ENCODE measurements at places on chromosomes 11 and 22. TPM values are rescaled to one million over a fixed set of nuclear protein-coding genes. Genes with fewer than 3 reads are reported as not detected.

Gene PRR5L
- 2.5 TPM for polyA plus RNA-seq

DNA sequence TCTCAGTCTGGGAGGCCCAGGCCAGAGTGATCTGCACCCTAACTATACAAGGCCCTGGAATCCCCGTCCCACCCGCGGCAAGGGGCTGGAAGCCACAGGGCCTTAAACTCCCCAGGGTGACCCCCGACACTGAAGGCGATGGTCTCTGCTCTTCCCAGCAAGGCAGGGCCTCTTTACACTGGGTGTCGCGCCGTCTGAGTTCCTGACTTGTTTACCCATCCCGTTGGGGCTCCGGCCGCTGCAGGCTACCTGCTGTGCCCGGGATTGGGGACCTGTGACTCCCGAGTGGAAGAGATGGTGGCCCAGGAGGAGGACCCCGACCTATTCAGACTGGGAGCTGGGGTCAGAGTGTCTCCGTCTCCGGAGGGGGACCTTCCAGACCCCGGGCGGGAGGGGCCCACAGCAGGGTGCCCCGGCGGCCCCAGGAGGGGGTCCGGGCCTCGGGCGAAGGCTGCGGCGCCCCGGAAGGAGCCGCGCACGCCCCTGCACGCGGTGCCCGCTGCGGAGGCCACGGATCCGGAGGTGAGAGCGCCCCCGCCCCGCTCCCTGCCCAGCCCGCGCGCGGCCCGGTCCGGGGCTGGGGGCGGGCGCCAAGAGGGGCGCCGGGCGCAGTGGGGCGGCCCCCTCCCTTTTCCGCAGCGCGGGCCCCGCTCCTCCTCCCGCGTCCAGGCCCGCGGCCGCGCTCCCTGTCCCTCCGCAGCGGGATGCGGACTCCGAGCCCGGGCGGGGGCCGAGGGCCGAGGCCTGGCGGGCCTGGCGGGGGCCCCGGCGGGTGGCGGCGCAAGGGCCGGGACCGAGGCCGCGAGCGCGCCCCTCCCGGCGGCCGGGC, 560 bp upstream of the MPPED1 start:
- DNase-seq: no peak

- no peak for DNase-seq
Observed at GRCh38 chr22:50343541-50343935, 411 bp downstream of the PPP6R2 start.

Gene SYT13
- 0.67 TPM for polyA plus RNA-seq

Gene SLCO2B1
- 7.2 TPM for polyA plus RNA-seq

DNA sequence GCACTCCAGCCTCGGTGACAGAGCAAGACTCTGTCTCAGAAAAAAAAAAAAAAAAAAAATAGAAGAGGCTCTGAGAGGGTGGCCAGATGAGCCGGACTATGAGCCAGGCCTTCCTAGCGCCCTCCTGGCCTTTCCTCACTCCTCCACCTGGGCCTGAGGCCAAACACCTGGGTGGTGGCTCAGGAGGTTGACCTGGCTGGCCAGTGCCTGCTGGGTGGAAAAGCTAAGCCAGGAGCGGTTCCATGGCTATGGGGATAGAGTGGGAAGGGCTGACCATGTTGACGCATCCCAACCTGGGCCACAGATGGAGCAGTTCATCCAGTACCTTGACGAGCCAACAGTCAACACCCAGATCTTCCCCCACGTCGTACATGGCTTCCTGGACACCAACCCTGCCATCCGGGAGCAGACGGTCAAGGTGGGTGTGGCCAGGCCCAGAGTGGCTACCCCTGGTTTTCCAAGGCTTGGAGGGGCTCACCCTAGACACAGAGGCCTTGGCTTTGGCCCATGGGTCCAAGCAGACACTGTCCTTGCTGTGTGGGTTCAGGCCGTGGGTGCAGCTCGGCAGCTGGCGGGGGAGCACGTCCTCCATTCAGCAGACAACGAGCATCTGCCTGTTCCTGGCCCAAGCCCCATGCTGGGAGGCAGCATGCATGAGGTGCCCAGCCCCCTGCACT, 7.6 kb downstream of the SCYL1 start:
- DNase-seq: no peak

Gene TSPAN32
- polyA plus RNA-seq: 2.3 TPM

- DNase-seq: no peak
Observed at GRCh38 chr11:76095891-76096290, 110.4 kb downstream of the WNT11 start.

Gene OR4C5
- polyA plus RNA-seq: not detected

GRCh38 chr11:112558691-112559090, 298.0 kb upstream of the PLET1 start:
- DNase-seq: no peak

GRCh38 chr11:30758518-30758917, 172.4 kb upstream of the MPPED2 start:
- no peak for DNase-seq

Gene SMTNL1
- not detected for polyA plus RNA-seq

- no peak for DNase-seq
Observed at GRCh38 chr11:112620621-112621394, 340.4 kb upstream of the NCAM1 start.

Gene TSGA10IP
- polyA plus RNA-seq: not detected

DNA sequence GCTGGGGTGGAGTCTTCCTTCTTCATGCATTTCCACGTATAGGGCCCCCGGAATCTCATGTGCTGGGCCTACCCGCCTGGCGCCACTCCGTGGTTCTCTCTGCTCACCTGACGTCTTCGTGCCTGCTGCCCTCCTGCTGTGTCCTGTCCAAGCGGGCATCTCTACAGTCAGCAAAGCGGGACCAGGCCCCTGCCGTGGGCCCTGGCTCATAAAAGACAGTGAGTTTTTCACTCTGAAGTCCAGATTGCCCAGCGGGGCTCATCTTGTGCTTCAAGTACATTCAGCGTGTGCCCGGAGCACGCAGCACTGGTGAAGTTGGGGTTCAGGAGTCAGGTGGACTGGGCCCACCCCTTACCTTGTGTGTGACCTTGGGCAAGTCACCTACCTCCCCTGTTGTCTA, 17.4 kb downstream of the C11orf24 start:
- no peak for DNase-seq

DNA sequence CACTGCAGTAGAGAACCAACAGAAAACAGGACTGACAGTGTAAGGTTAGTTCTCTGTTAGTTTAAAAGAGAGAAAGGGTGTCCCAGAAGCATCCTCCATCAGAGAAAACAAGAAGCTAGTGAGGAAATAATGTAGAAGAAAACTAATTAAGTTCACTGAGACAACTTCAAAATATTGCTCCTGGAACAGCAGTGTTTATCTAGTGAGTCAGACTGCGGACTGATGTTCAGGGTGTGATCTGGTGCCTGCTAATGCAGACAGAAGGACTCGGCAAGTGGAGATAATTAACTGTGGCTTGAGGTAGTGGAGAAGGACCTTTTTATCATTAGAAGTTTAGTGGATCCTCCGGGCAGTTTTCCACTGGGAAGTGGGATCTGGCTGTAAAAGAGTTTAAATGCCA, 55.4 kb downstream of the CDON start:
- DNase-seq: no peak

Gene ARHGAP8
- 0.22 TPM for polyA plus RNA-seq

Gene PAMR1
- 5.7 TPM for polyA plus RNA-seq

Gene TMPRSS5
- polyA plus RNA-seq: 0.36 TPM

Gene MUC2
- polyA plus RNA-seq: not detected

Gene MPZL3
- 1.7 TPM for polyA plus RNA-seq

DNA sequence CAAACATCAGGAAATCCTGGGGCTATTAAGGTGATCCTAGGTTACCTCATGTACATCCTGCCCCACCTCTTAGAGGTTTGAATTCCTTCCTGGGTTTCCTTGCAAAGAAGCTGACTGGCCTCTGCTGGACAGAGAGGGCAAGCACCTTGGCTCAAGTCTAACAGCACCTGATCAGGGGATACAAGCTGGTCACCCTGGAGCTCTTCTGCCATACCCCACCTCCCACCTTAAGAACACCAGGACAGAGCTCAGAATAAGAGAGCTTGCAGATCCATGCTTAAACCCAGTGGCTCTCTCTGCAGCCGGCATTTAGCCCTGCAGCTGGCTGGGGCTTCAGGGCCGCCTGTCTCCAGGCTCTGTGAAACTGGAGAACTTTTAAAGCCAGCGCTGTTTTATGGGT, 386.6 kb upstream of the NARS2 start:
- no peak for DNase-seq

Gene RASL10A
- 3.8 TPM for polyA plus RNA-seq

GRCh38 chr22:17106161-17106784, 14.9 kb downstream of the TMEM121B start:
- DNase-seq: no peak

Gene KRTAP5-1
- polyA plus RNA-seq: not detected

DNA sequence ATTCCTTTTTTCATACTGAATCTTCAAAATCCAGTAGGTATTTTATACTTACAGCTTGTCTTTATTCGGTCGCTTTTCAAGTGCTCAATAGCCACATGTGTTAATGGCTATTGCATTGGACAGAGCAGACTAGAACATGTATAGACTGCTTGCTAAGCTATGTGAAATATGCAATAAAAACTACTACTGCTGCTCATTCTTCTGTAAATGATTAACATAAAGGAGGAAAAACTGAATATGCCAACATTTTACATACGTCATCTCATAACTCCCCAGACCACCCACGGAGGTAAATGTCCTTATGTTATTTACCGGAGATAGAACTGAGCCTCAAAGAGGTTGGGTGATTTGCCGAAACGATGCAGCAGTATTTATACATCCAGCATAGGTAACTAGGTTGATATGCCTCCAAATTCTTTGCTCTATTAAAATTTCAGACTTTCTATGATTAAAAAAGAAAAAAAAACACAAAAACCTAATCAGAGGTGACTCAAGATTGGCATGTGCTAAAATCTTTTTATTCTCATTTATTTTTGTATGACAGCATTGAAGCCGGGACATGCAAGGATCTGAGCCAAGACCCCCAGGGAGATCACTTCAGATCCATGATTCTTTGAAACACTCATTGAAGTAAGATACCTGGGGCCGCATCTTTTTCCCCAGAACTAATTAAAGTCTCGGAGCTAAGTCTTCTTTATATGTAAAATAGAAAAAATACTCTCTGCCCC, 78.5 kb upstream of the OR5AK2 start:
- no peak for DNase-seq

DNA sequence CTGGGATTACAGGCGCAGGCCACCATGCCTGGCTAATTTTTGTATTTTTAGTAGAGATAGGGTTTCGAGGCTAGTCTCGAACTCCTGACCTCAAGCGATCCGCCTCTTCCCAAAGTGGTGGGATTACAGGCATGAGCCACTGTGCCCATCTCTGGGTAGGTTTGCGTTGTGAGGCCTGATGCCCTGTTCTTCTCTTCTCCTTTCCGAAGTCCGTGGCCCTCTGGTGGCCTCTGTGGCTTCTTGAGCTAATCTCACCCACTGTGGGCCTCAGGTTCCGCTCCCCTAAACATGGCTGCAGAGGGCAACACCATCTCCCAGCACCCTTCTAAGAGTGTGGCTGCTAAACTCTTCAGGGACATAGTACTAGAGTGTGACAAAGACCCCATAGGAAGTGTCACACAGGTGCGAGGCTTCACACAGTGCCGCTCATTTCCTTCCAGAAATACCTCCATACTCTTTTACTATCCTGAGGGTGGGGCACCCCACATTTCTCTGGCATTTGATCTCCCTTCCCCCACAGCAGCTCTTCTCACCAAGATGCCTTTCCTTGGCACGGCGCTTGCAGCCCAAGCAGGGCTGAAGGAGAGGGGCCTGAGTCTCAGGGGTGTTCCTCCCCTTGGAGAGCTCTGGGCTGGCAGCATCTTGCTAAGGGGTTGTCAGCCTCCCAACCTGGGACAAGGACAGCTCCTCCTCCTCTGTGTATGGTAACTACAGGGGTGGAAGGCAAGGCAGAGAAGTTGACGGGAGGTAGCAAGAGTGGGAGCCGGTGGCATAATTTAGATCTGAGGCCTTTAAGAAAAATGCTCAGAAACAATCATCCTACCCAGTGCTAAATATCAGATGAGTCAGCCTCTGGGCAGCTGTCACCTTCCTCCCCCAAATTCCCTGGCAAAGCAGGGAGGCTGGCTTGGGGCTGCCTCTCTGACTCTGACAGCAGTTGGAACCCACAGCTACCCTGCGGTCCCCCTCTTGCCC, 6.1 kb downstream of the THY1 start:
- no peak for DNase-seq

Gene CAVIN3
- polyA plus RNA-seq: 150 TPM

GRCh38 chr11:43835104-43835503, 45.5 kb upstream of the ALKBH3 start:
- DNase-seq: no peak

DNA sequence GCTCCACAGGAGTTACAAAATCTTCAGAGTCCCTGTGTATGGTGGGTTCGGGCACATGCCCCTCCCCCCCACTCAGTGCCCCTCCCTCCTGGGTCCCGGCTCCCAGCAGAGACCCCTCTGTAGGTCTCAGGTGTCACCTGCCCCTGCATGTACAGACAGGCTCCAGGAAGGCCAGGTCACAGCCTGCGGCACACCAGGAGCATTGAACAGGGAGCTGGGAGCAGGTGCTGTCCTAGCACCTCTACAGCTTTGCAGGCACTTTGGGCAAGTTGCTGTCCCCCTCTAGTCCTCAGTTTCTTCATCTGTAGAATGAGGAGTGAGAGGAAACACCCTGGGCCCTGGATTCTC, 80.1 kb upstream of the RTL6 start:
- no peak for DNase-seq

Gene SAA1
- polyA plus RNA-seq: 16.1 TPM

- no peak for DNase-seq
Observed at GRCh38 chr11:132438418-132438817, 1068.0 kb downstream of the NTM start.

Gene UPK3A
- not detected for polyA plus RNA-seq

GRCh38 chr11:16554361-16554760, 184.1 kb upstream of the C11orf58 start:
- no peak for DNase-seq

DNA sequence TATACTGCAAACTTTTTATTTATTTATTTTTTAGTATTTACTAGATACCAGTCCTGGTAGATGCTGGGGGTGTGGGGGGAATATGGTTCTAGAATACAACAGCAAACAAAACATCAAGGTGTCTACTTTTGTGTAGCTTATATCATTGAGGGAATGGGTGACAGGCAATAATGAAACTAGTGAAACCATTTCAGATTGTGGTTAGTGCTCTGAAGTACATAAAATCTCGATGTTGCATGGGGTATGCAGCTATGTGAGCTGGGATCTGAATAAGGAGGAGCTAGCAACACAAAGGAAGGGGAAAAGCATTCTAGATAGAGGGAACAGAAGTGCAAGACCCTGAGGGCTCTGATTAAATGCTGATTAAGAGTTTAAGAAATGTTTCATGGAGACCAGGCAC, 103.5 kb downstream of the WT1 start:
- no peak for DNase-seq

DNA sequence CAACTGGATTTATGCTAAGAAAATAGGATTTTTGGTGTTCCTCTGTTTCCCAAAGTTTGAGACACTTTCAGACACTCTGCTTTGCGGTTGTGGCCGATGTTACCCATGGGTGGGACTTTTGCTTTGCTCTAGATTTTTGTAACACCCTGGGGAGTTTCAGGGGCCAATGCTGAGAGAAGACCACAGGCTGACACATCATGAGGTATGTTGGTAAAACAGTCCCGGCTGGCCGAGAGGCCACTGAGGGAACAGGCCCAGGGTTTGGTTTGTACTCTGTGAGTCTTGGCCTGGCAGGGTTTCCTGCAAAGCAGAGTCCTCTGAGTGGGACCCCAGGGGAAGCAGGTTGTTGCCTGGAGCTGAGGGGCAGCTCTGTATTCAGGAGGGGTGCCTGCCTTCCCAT, 78.5 kb upstream of the PITPNB start:
- no peak for DNase-seq

Measured in heart right ventricle (tissue), 16 donors.